ENCODE measurements at places on chromosomes 6 and 20. TPM values are rescaled to one million over a fixed set of nuclear protein-coding genes. Genes with fewer than 3 reads are reported as not detected.

- H3K27ac ChIP-seq = no peak overlapping the region
- peak; percentile 48 for DNase-seq
- H3K4me1 ChIP-seq = peaks cover 4% of the 10 kb centered on the region
- H3K36me3 ChIP-seq = no peaks in the 10 kb centered on the region
- H3K4me3 ChIP-seq = no peak overlapping the region
Measured at GRCh38 chr6:157681041-157681650, 141.9 kb upstream of the SNX9 start.

DNA sequence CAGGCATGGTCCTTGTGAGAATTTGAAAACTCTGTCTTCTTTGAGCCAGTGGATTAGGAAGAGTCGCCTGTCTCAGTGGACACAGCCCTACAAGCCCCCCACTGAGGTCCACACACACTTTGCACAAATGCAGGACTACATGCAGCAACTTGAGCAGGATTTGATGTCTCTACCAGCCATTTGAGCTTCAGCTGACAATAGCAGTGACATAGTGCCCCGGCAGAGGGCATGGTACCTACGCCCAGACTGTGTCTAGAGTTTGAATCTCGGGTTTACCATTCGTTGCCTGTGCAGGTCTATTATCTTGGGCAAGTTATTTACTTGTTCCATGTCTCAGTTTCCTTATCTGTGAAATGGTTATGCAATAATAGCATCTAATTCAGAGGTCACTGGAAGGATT lies 580.1 kb downstream of the TFAP2B start:
- H3K27ac ChIP-seq = no peak overlapping the region
- H3K27me3 ChIP-seq = no peaks in the 10 kb centered on the region
- no peaks in the 10 kb centered on the region for H3K36me3 ChIP-seq
- no peak overlapping the region for H3K4me3 ChIP-seq
- H3K4me1 ChIP-seq = no peaks in the 10 kb centered on the region

DNA sequence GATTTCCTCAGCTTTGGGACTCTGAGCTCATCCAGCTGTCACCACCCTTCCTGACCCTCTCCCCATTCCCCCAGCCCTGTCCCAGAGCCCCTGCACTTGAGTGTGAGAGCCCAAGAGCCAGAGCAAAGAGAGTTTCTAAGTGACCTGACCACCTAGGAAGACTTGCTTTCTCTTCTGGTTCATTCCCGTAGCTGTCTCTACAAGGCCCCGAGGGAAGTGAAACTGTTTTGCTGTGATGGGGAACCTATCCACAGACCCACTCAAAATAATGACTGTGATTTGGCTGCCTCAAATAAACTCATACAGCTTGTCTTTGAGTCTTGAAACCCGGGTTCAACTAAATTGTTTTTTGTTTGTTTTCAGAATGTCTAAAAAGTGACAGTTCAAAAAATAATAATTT lies 74.6 kb upstream of the XRN2 start:
- H3K36me3 ChIP-seq = no peaks in the 10 kb centered on the region
- no peak overlapping the region for H3K4me3 ChIP-seq
- DNase-seq = no peak
- no peaks in the 10 kb centered on the region for H3K27me3 ChIP-seq
- peaks cover 8% of the 10 kb centered on the region for H3K4me1 ChIP-seq

DNA sequence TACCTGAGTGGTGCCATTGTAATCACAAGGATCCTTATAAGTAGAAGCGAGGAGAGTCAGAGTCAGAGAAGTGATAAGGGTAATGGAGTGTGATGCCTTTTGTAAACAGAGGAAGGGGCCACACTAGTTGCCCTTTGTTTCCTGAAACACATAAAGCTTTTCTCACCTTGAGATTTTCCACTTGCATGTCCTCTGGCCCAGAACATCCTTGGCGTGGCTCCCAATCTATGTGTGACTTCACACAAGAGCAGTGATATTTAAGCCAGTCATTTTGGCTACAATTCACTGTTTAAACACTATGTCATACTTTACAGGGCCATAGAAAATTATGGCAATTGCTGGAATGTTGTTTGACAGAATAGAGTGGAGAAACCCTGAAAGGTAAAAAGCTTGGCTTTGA lies 121.2 kb upstream of the BTN3A2 start:
- no peak overlapping the region for H3K27ac ChIP-seq
- no peaks in the 10 kb centered on the region for H3K36me3 ChIP-seq
- peaks cover 3% of the 10 kb centered on the region for H3K4me1 ChIP-seq
- no peaks in the 10 kb centered on the region for H3K27me3 ChIP-seq
- no peak for DNase-seq

- no peaks in the 10 kb centered on the region for H3K27me3 ChIP-seq
- no peak overlapping the region for H3K27ac ChIP-seq
- no peaks in the 10 kb centered on the region for H3K36me3 ChIP-seq
- DNase-seq = no peak
Measured at GRCh38 chr6:125183391-125183790, 29.8 kb downstream of the TPD52L1 start.

DNA sequence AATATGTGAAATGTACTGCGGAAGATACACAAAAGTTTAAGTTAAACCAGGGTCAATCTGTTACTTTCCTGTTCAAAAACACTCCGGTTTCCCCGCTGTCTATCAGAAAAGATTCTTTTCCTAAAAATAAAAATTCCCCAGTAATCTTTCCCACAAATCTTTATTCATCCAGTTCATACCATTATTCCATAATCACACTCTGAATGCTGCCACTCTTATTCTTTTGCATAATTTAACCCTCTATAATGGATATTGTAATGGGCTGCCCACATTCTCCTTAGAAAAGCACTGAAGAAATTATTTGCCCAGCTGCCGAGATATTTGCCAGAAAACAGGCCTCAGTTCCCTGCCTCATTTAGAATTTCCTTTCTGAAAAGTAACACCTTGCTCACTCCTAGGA lies 68.6 kb downstream of the EPHA7 start:
- no peaks in the 10 kb centered on the region for H3K36me3 ChIP-seq
- no peak for DNase-seq
- no peaks in the 10 kb centered on the region for H3K4me1 ChIP-seq
- H3K4me3 ChIP-seq = no peak overlapping the region
- H3K27me3 ChIP-seq = no peaks in the 10 kb centered on the region

The BANF2 gene
- total RNA-seq = not detected

DNA sequence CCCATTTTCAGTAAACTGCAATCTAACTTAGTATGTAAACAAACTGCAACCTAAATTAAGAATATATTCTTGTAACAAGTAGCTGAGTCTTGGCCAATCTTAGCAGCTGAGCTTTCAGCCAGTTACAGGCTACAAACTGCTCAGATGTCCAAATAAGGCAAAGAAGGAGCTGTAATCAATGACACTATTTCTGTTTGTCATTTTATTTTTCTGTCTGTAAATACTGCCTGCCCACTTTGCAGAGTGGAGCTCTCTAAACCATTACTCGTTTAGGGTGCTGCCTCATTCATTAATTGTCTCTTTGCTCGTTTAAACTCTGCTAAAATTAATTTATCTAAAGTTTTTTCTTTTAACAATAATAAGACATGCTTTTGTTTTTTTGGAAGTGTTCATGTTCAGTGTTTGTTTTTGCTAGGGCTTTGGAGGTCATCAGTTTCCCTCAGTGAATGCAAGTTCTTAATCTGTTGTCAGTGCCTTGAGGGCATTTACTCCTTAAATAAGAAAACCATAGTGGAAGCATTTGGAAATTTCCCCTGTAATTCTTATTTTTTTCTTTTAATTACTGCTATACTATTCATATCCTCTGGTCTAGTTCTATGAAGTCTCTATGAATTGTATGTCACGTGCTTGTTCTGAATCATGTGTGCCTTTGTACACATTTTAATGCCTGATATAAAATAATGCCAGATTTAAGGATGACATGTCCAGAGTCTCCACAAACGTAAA lies 3.6 kb upstream of the PRL start:
- H3K27me3 ChIP-seq = no peaks in the 10 kb centered on the region
- no peak for DNase-seq
- no peaks in the 10 kb centered on the region for H3K36me3 ChIP-seq
- no peak overlapping the region for H3K4me3 ChIP-seq
- H3K4me1 ChIP-seq = no peaks in the 10 kb centered on the region

DNA sequence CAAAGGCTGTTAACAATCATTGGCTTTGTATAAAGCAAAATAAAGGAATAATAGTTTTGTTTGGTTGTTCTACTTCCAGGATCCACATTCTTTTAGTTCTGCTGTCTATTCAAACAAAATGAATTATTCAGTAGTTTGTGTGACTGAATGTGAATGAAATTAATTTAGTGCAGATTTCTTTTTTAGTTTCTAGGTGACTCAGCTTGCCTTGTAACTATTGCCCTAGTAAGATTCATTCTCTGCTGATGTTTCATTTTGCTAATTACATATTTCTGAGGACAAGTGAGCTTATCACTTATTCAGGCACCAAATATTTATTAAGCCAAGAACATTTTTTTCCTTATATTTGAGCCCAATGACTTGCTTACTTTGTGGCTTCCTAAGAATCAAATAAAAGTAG lies 46.5 kb upstream of the RIPOR2 start:
- H3K27ac ChIP-seq = no peak overlapping the region
- H3K4me1 ChIP-seq = peaks cover 1% of the 10 kb centered on the region
- no peaks in the 10 kb centered on the region for H3K36me3 ChIP-seq
- H3K4me3 ChIP-seq = no peak overlapping the region

- peak; percentile 18 for DNase-seq
- no peaks in the 10 kb centered on the region for H3K4me1 ChIP-seq
- H3K27ac ChIP-seq = no peak overlapping the region
- no peaks in the 10 kb centered on the region for H3K27me3 ChIP-seq
- no peaks in the 10 kb centered on the region for H3K36me3 ChIP-seq
- no peak overlapping the region for H3K4me3 ChIP-seq
Measured at GRCh38 chr6:110255211-110255750, 75.1 kb downstream of the CDC40 start.

DNA sequence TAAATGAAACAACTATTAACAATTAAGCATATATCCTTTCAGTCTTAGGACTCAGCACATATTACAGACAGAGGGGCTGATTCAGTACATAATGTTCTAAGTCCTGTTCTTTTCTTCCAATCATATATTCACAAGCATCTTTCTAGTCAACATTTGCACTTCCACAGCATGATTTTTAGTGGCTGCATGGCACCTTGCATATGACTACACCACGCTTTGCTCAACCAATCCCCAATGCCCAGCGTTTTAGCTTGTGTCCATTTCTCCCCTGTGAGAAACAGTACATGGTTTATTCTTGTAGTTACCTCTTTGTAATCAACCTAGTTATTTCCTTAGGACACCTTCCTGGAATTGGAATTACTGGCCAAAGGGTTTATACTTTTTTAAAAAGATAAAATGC lies 33.2 kb downstream of the AAR2 start:
- H3K36me3 ChIP-seq = no peaks in the 10 kb centered on the region
- H3K4me1 ChIP-seq = no peaks in the 10 kb centered on the region
- no peaks in the 10 kb centered on the region for H3K27me3 ChIP-seq
- DNase-seq = no peak
- no peak overlapping the region for H3K27ac ChIP-seq
- no peak overlapping the region for H3K4me3 ChIP-seq

The FOXS1 gene
- 0.40 TPM for total RNA-seq

DNA sequence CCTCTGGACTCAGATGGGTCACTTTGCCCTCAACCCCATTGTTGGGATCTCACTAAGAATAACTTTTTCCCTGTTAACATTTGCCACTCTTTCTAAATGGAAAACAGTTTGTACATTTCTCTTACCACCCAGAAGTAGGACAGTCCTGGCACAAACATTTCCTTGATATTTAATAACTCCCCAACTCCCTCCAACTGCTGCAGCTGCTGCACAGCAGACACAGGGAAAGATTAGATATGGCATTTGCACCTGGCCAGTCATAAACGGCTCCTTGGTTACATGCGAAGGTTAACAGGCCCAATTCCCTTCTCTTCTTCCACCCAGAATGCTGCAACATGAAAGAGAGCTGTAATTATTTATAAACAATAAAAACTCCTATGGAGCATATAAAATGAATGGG lies 55.9 kb upstream of the SOX4 start:
- H3K27me3 ChIP-seq = no peaks in the 10 kb centered on the region
- no peak overlapping the region for H3K4me3 ChIP-seq

The HSPA1L gene
- total RNA-seq = 4.6 TPM

The PTGIS gene
- total RNA-seq = 94.0 TPM

The CTAGE9 gene
- total RNA-seq = not detected

- DNase-seq = no peak
- no peak overlapping the region for H3K4me3 ChIP-seq
- H3K27ac ChIP-seq = no peak overlapping the region
- H3K27me3 ChIP-seq = no peaks in the 10 kb centered on the region
- no peaks in the 10 kb centered on the region for H3K36me3 ChIP-seq
Measured at GRCh38 chr6:169380493-169380892, 126.8 kb upstream of the THBS2 start.

The ZDHHC14 gene
- total RNA-seq = 5.7 TPM

The ADGRF5 gene
- total RNA-seq = 12.4 TPM

DNA sequence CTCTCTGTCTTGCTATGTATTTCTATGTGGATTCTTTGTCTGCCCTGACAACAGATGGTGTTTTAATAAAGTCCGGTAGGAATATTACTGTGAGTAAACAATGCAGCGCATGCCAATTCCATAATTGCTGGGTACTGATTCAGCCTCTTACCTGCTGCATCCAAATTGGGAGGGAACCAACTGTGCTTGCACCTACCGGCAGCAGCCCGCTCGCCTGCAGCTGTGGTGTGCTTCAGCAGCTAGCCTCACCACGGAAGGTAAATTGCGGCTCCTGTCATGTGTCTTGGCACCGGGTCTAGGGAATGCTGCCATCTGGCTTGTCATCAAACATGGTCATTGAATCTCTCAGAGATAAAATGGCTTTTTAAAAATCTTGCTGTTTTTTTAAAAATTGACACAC lies 704.8 kb upstream of the SLC35B3 start:
- no peaks in the 10 kb centered on the region for H3K36me3 ChIP-seq
- H3K4me3 ChIP-seq = no peak overlapping the region
- peaks cover 4% of the 10 kb centered on the region for H3K4me1 ChIP-seq
- no peaks in the 10 kb centered on the region for H3K27me3 ChIP-seq

GRCh38 chr6:30780642-30780920 lies 36.2 kb upstream of the IER3 start:
- H3K27ac ChIP-seq = no peak overlapping the region
- H3K4me3 ChIP-seq = no peak overlapping the region
- H3K27me3 ChIP-seq = no peaks in the 10 kb centered on the region
- no peak for DNase-seq
- H3K4me1 ChIP-seq = peaks cover 20% of the 10 kb centered on the region
- H3K36me3 ChIP-seq = no peaks in the 10 kb centered on the region

- no peaks in the 10 kb centered on the region for H3K36me3 ChIP-seq
- no peak overlapping the region for H3K27ac ChIP-seq
- H3K27me3 ChIP-seq = no peaks in the 10 kb centered on the region
- no peak overlapping the region for H3K4me3 ChIP-seq
- DNase-seq = no peak
Measured at GRCh38 chr6:119166024-119166784, 87.7 kb upstream of the FAM184A start.

Measured in ovary (tissue), 10 donors.